HAP-1 (cell line): ENCODE measurements at places on chromosomes 5 and 9.

GRCh38 chr5:175385691-175386362, 58.2 kb downstream of the DRD1 start:
- no peak for DNase-seq

DNA sequence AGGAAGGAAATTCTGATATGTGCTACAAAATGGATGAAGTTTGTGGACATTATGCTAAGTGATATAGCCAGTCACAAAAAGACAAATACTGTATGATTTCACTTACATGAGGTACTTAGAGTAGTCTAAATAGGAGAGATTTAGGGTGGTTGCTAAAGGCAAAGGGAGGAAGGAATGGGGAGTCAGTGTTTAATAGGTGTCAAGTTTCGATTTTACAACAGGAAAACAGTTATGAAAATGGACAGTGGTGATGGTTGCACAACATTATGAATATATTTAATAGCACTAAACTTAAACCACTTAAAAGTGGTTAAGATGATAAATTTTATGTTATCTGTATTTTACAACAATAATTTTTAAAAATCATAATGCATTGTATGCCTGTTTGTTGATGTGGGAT, 40.4 kb upstream of the ECM2 start:
- DNase-seq: no peak

GRCh38 chr5:180155365-180155926, 53.6 kb downstream of the RASGEF1C start:
- no peak for DNase-seq

DNA sequence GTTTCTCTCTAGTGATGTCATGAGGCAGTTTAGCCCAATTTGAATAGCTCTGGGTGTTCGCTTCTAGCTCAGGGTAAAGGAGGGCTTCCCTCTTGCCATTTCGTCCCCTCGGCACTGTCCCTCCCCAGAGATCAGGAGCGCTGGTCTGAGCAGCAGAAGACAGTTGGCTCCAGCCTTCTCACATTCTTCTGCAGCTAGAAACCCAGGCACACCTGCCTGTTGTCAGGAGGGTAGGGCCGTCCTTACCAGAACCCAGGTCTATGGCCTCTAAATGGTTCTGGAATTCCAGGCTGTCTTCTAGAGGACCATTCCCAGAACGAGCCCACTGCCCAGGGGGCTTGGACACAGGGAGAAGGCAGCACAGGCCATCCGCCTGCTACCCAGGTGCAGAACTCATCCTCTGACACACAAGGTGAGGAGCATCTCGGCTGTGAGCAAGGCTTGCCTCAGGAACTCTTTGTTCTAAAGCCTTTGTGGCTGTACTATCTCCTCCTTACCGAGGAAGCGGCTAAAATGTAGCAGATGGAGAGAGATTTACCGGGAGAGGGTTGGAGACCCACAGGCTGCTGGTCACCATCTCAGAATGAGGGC, 255.6 kb upstream of the IRX2 start:
- DNase-seq: no peak

DNA sequence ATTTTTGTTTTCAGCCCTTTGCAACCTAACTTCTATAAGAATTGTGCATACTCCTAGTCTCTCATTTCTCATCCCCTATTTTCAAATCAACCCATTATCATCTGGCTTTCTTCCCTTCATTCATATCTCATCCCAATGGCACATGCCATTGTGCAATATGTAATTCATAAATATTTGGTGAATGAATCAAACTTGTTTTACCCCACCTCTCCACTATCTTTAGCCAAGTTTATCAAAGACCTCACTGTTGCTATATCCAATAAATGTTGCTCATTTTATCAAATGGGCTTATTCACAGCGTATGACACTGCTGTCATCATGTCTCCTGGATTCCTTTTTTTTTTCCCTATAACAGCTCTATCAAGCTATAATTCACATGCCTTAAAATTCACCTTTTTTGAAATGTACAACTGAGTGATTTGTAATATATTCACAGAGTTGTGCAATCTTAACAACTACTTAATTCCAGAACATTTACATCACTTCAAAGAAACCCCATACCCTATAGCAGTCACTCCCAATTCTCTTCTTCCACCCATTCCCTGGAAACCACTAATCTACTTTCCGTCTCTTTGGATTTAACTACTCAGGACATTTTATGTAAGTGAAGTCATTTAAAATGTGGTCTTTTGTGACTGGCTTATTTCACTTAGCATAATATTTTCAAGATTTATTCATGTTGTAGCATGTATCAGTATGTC, 214.4 kb upstream of the PAPPA start:
- DNase-seq: no peak

DNA sequence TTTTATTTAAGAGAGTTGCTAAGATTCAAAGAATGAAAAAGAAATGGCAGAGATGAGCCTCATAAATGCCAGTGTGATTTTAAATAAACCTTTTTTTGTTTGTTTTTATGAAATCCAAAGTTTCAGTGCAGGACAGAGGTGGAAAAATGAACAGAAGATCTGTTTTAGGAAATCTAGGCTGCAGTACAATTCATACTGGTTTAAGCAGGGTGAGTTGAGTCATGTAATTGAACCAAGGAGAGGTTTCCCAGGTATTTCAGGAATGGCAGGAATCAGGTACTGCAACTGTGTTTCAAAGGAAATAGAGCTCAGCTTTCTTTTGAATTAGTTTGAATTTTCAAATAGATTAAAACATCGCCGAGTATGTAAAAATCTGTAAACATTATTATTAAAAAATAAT, 3.0 kb upstream of the ANKRD31 start:
- no peak for DNase-seq

DNA sequence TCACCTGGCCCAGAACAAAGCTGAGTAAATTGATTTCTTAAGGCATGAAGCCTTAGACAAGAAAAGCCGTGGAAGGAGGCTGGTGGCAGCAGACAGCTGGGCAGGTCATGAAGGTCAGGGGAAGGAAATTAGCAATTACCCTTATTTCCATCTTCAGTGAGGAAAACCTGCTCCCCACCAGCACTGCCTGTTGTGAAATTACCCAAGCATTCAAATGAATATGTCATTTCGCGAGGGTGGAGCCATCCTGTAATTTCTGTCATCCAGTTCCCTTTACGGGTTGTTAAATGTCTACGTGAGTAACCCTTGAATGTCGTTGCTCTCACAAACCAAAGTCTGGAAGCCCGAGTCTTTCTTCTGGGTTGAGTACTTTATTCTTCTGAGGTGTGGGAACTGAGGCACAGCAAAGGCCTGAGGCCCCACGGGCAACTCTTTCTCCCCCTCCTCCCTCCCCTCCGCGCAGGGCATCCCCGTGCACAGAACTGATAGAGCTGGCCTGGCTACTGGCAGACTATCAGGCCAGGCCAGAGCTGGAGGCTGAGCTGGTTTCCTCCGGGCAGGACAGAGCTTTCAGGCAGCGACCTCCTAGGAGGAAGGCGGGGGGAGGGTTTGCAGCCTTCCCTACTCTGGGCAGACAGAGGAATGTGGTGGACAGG, 22.0 kb upstream of the AK3 start:
- peak; percentile 36 for DNase-seq

DNA sequence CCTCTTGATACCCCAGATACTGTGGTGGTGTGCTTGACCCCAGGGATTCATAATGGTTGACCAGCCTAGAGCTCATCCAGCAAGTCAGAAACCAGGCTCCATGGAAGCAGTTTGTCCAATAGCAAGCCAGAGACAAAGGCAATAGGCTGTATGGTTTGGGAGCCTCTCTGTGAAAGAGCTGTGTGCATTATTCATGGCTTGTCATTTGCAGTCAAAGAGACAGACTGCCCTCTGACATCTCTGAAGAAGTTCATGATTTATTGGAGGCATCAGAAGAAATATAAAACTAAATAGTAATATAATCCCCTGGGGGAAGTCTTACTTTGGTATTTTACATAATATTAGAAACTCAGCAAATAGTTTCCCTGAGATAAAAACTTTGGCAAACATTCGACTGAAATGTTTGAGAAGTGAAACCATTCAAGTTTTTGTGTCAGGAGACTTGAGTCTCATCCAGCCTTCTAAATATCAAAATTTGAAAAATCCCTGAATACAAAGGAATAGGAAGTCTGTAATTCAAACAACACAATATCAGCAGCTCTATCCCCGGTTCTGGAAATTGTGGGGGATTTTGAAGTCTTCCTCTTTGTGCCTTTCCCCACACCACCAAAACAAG, 250.3 kb downstream of the ZSWIM6 start:
- no peak for DNase-seq

GRCh38 chr5:92944903-92945604, 636.0 kb downstream of the NR2F1-AS1 start:
- DNase-seq: no peak

DNA sequence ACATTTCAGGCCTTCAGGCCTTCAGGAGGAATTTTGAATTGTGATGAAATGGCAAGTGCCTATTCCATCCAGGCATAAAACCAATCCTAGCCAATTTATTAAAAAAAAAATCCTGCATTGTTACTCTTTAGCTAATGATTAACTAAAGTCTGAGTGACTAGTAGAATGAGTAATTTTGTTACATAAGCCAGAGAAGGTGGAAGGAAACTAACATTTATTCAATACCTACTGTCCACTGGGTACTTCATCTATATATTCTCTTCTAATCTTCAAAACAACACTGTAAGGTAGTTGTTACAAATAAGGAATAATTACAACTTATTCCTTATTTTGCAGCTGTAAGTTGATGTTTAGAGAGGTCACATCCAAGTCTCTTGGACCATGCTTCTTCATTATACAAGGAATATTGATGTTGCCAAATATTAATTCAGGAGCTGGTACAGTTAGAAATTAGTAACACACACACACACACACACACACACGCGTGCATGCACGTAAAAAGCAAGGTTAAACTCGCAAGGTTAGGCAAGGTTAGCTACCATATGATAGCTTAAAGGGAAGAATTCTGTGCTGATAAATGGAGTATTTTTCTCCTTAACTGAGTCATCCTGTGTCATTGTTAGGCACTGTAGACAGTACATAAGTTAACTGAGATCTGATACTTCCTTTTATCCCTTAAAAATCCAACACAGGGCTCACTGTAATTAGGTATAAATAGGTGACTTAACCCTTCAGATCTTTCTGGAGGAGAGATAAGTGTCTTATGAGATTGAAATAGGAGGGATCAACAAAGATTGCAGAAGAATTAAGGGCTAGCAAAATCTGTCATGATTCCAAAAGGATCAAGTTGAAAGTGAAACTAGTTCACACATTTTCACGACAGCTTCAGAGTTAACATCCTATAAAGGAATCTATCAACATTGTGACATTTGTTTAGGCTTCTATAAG, 596.9 kb downstream of the PDE4D start:
- DNase-seq: no peak

DNA sequence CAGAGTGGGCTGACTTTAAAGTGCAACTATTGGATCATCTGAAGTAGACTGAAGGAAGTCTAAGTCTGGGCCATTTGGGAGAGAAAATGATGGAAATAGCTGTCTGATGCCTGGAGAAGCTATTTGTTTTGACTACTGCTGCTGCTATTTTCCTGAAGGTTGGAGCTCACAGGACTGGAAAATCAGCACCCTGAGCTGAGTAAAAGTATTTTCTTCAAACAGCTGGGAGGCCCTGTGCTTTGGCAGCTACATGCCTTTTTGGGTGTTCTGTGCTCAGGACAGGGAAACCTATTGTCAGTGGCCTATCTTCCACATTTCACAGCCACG, 302.6 kb downstream of the ENC1 start:
- DNase-seq: no peak

DNA sequence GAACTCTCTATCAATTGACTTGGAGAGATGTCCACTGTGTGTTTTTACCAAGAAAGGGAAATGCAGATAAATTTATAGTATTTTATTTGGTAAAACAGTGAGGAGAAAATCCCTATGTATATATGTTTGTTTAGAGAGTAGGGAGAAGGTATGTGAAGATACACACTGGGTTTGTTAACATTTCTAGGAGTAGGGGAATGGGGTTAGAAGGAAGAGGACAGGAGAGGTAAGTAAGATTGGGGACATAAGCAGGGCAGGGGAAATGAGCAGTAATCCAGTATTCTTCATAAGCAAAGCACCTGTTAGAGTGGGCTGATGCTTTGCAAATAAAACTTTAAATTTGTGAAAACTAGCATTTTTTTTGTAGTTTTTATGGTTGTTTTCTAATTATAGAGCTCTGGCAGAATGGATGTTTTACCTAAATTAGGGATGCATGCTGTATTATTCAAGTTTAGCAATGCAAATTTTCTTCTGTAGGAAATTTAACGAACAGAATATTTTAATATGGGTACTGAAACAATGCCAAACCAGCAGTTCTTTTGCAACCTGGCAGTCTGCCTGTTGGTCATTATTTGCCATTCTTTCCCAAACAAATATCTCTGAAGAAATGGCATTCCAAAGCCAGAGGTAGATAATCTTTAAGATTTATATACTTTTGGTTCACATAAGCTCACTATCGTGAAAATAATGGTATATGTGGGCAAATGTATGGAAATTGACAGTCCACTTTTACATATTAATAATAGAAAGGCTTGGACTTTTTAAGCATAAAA, 19.4 kb upstream of the DCP2 start:
- DNase-seq: peak; percentile 36

- no peak for DNase-seq
Observed at GRCh38 chr9:89436963-89437625, 60.8 kb downstream of the SEMA4D start.

- peak; percentile 89 for DNase-seq
Observed at GRCh38 chr9:34701023-34701768, 8.7 kb downstream of the CCL21 start.

- no peak for DNase-seq
Observed at GRCh38 chr5:144086295-144086694, 84.2 kb downstream of the YIPF5 start.

GRCh38 chr5:90632791-90633190, 74.2 kb downstream of the ADGRV1 start:
- DNase-seq: no peak

DNA sequence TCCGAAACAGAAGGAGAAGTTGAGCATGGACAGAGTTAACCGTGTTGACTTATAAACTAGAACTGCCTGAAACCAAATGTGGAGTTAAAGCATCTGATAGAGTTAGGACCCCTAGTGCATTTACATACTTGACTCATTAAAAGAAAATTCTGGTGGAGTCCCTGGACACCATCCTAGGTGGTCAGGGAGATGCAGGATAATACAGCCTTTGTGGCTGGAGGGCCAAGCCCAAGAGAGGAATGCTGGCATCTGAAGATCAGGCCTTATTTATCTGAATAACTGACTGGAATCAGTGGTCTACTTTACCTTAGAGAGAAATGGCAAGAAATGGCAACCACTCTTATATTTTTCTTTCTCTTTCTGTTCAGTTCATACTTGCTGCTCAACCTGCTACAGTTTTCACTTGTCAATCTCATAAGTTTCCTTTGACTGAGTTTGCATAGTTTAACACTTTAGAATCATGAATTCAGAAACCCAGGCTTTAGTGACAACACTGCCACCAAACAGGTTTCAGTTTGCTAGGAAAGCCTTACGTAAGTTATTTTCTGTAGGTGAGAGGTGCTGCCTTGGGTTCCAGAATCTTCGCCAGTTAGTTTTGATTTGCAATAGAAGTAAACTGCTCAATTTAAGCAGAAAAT, 10.2 kb downstream of the CMYA5 start:
- no peak for DNase-seq
